Heart left ventricle (tissue), 16 donors: ENCODE measurements at places on chromosomes 3 and 15. TPM values are rescaled to one million over a fixed set of nuclear protein-coding genes. Genes with fewer than 3 reads are reported as not detected.

DNA sequence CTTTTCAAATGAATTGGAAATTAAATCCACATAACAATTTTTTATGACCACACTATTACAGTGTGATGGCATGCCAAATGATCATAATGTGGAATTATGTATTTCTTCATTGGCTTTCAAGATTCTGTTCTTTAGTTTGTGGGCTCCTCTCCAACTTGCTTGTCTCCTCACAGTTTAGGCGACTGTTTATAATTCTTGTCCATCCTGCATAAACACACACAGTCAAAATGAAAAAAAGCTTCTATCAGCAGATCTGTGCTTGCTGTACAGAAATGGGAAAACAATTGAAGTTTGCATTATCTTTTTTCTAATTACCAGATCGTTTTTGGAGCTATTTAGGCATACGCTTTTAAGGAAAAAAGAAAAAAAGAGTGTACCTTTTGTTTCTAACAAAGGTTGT, 37.0 kb downstream of the OPA1 start:
- DNase-seq: no peak

DNA sequence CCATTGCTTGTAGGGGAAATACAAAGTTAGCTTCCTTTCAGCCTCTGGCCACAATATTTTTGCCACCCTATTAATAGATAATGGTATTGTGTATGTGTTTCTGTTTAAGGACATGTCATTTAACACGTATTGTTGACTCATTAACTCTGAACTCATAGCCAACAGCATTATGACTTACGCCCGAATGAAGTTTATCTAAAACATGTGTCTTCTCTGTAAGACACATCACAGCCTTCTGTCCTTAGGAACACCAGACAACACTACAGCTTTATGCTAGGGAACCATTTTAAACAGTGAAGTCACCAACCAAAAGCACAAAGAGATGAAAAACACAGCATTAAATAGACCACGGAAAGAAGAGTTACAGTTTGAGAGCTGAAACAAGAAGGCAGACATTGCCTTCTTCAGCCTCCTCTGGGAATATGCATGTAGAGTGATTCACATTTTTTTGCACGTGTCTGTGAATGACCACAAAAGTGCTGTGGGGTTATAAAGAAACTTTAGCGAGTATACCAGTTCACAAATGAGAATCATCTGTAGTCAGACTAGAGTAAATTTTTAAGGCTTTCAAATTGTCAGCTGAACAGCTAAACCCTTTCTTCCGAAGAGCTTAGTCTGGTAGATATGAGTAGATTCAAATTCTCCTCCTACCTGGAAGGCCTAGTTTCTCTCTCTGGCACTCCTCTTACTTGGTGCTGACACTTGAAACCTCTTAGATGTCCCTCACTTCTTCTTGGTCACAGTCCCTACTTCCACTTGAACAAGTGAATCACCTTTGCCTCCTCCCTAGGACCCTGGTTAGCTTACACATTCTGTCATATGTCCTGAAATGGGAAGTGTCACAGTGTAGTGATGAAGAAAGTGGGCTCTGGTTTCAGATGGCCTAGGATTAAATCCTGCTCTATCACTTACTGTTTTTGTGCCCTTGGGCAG, 32.2 kb downstream of the MCTP2 start:
- DNase-seq: no peak

- no peak for DNase-seq
These were observed 81.5 kb downstream of the PPM1L start for GRCh38 chr3:160837394-160837980.

GRCh38 chr3:140559546-140559945, 118.3 kb upstream of the TRIM42 start:
- DNase-seq: no peak

DNA sequence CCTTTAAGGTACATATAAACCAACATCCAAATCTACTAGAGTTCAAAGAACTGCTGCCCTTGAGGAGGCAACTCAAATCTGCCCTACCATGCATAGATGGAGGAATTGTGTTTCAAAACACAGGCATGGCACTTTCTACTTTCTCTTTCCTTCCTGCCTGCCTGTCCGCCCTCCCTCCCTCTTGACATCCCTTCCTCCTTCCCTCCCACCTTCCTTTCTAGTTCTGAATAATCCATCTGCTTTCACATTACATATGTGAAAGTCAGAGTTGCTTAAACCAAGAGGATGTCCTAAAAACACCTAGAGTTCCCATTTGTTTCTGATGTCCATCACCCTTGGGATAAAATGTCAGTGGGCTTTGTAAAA, 537.6 kb downstream of the FOXP1 start:
- no peak for DNase-seq

DNA sequence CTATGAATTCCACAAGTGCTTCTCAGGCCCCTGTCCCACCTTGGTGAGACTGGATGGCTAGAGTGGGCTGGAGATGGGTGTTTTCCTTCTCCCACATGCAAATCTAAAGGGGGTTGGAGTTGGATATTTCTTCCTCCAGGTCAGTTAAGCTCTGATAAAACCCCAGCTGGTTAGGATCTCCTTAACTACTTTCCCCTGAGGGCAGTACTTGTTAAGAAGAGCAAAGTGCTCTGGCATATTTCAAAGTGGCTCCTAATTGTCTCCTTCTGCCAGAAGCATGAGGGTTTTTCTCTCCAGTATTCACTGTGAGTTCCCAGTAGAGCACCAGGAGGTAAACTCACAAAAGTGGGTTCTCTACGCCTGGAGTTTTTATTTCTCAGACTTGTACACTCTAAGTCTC, 31.4 kb downstream of the COL6A6 start:
- DNase-seq: no peak

DNA sequence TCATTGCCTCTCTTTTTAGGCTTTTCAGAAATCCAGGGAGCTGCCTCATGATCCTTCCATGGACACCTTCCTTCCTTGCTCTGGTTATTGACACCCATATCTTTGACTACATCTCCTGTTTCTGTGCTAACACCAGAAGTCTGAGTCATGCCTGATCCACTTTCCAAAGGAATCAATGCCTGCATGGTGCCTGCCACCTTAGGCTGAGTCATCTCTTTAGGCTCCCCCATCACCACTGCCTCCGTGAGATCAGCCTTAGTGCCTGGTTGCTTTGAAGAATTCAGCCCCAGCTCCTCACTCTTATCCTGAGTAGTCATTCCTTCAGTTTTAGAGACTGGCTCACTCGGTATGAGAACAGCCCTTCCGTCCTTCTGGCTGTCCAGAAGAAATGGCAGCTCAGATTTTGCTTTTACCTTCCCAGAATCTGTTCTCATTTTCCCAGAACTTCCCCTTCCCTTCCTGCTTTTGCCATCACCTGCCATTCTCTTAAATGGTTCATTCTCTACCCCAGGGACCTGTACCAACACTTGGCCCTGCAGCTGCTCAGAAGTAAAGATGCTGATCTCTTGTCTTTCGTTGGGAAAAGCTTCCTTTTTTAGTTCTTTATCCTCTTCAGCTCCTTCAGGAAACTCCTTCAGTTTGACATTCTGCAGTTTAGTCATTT, 105.3 kb downstream of the MAP4 start:
- no peak for DNase-seq

GRCh38 chr15:70014860-70015490, 82.7 kb downstream of the TLE3 start:
- DNase-seq: no peak

DNA sequence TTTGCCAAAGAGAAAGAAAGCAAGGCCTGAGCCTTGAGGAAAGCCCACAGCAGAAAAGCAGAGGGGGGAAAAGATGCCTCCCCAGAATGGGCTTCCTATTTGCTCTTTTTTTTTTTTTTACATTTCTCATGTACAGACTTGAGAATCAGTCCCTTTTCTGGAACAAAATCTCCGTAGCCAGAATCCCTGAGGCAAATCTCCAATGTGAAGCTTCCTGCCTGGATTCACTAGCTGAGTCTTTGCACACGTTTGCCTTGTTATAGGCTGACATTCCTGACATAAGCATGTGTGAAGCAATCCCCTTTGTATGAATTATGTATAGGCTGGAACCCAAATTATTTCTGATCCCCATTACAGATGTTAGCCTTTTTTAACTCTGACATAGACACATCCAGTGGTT, 52.2 kb upstream of the ACTL6A start:
- DNase-seq: no peak

Gene IL12A
- total RNA-seq: 0.56 TPM

Gene SPG21
- total RNA-seq: 38.2 TPM

Gene KNSTRN
- 9.4 TPM for total RNA-seq

Gene TIGIT
- total RNA-seq: not detected

Gene SENP2
- total RNA-seq: 19.3 TPM

Gene CYP1A2
- not detected for total RNA-seq

Gene CPOX
- 10.0 TPM for total RNA-seq

Gene ENTPD3
- 0.12 TPM for total RNA-seq

Gene UBA7
- 17.5 TPM for total RNA-seq

Gene CX3CR1
- 2.3 TPM for total RNA-seq

Gene CCDC13
- 0.96 TPM for total RNA-seq

Gene CPB1
- total RNA-seq: 1.9 TPM
